T-helper 17 cell (primary cell): ENCODE measurements at places on chromosomes 7 and 10.

DNA sequence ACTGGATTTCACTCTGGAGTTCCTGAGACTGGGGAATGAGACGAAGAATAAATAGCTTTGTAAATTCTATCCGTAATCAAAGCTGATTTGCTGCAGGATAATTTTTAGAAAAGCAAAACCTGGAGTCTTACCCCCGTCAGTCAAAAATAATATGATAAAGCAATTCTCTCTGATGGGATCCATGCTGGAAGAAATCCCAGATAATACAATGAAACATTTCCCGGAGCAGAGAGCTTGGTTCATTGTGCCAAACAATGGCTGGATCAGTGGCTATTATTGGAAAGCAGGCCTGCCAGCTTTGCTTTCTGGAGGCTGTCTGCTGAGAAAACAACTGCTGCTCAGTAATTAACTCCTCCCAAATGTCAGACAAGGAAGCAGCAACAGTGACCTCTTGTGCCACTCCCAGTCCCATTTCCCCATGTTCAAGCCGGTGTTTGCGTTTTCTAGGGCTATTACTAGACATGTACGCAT, 609.4 kb upstream of the PCDH15 start:
- no peak for DNase-seq

- no peak for DNase-seq
Measured at GRCh38 chr10:130300608-130301020, 164.4 kb downstream of the GLRX3 start.

DNA sequence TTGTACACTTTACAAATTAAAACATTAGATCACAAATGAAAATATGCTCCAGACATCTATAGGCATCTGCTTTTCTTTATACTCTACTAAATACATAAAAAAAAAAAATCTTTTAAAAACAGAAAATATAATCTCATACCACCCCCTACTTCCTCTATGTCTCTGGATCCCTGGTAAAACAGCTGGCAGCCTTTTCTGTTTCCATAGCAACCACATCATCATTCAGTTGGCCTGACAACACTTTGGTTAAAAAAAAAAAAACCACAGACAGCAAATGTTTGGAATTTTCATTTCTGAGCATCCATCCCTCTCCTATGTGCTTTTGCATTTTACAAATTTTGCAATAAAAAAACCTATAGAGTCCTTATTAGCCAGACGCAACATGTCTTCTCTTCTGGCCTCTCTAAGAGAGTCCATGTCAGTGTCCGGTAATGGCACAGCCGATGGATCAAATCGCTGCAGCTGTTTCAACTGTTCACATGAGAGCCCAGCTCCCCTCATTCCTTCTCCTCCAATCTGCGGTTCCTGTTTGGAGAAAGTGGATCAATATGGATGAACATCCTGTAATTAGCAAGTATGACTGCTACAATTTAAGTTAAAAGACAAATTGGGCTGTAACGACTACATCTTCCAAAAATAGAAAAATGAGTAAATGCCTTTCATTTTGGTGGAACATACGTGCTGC, 105.6 kb downstream of the NSUN6 start:
- no peak for DNase-seq

- DNase-seq, result no peak
Measured at GRCh38 chr10:124323806-124324205, 94.9 kb downstream of the OAT start.

DNA sequence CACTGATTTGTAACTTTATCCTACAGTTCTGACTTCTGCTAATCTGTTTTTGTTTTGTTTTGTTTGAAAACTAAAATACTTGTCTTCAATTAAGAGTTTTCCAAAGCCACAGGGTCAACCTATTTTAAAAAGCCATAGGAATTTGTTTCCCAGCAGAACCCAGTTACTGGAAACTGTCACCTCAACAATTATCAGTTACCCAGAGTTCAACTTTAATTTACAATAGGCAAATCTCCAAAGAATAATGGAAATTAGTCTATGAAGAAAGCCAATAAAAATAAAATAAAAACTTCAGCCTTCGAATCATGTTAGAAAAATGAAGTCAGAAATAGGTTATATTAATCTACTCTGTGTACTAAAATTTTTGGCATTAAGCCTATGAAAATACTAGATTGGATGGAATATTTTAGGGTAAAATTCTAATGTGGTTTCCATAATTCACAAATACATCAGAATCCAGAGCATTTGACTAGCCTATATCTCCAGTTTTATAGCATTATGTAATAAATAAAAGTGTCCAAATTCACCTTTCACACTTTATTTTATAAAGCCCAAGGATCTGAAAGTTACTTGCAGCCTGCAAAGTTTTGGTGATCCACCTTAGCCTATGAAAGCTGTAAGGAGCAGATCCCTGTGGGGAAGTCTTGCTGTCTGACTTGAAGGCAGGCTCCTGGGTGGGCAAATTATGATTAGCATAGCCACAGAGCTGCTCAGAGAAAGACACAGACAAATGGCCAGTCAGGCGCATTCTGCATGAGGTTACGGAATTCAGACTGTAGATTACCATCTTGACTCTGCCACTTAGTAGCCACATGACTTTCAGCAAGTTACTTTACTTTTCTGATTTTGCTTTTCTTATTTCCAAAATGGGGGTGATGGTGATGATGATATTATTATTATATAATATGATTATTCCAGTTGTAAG, 250.0 kb upstream of the HGF start:
- DNase-seq, result no peak

DNA sequence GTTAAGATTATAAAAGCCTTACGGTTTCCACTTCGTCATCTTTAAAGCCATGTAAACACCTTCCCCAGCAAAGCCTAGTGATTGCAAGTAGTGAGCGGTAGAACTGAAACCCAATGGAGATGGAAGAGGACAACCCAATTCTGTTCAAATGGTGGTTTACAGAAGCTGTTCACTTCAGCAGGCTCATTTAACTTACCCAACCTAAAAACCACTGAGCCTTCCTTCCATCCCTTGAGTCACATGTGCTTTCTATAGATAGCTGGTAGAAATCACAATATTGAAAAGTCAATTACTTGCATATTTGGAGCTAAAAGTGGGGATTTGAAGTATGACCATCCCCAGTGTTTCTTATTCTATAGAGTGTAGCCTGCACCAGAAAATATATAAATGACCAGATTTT, 667.7 kb downstream of the SUGCT start:
- DNase-seq, result no peak

GRCh38 chr10:33534416-33534815, 199.9 kb upstream of the NRP1 start:
- no peak for DNase-seq

DNA sequence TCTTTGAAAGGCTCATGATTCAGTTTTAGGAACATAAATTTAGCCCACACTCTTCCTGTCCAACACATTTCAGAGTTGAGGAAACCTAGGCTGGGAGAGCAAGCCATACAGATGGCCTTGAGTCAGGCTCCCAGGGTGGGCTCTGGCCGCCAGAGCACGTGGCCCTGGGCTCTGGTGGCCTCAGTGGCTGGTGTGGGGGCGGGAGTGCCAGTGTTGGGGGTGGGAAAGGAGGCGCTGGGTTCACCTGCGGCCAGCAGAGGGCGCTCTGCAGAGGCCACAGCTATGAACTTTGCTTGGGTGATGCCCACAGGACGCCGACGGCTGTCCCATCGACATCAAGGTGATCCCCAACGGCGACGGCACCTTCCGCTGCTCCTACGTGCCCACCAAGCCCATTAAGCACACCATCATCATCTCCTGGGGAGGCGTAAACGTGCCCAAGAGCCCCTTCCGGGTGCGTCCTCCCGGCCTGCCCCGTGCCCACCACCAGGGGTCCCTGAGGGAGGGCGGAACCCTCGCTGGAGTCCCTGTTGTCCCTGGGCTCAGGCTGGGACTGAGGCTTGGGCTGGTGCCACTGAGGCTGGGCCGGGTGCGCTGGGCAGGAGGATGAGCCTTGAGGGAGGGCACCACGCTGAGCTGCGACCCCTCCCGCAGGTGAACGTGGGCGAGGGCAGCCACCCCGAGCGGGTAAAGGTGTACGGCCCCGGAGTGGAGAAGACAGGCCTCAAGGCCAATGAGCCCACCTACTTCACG, 11.9 kb downstream of the FLNC start:
- peak; percentile 42 for DNase-seq

DNA sequence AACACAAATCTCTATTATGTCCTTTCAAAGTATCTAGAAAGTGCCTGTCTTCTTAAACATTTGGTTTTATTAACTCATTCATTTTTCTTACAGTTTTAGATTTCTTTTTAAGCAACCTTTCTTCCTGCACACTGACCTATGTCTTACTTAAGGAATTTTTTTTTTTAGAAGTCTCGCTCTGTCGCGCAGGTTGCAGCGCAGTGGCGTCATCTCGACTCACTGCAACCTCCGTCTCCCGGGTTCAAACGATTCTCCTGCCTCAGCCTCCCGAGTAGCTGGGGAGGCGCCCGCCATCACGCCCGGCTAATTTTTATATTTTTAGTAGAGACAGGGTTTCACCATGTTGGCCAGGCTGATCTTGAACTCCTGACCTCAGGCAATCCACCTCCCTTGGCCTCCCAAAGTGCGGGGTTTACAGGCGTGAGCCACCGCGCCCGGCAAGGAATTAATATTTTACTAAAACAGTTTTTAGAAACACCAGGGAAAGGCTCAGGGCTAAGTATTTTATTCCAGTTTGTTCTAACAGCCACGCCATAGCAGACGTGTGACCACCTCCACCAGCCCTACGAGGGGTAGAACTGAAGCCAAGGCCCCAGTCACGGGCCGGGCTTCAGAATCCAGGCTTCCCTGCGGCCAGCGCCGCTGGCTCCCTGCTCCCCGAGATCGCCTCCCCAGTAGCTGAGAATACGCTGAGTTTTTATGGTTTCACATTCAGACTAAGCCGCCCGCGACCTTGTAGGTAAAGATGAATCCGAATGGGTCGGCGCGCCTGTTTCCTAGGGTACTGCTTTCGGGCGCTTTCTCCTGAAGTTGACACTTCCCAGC, 941 bp upstream of the LUC7L2 start:
- no peak for DNase-seq

GRCh38 chr7:45700556-45700955, 126.4 kb downstream of the ADCY1 start:
- DNase-seq, result no peak

DNA sequence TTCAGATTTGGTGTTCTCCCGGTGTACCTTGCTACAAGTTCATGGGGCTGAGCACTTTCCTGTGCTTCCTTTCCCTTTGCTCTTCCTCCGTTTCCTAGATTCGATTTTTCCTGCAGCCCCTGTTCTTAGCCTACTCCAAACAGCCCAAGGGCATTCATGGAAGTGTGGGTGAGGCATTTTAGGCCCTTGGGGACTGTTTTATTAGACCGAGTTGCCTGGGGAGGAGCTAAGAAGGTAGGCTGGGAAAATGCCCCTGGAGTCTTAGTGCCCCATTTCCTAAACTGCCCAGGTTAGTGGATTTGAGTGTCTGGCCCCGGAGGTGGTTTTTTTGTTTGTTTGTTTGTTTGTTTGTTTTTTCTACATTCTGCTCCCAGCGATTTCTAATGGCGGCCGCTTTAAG, 1.8 kb downstream of the LRMDA start:
- no peak for DNase-seq

DNA sequence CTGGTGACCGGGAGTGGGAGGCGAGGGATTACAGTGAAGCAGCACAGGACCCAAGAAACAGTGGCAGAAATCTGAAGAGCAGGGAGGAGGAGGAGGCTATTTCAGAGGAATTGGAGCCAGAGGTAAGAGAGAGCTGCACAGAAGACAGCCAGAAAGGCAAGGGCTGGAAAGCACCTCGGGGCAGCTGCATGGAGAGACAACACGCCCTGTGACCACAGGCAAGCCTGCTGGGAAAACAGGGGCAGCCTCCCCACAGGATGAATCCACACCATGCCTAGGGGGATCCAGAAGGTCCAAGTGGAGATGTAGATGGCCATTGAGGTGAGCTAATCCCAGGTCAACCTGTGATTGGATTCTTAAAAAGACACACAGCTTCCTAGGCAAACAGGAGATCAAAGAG, 118.8 kb downstream of the CLEC2L start:
- DNase-seq, result no peak

DNA sequence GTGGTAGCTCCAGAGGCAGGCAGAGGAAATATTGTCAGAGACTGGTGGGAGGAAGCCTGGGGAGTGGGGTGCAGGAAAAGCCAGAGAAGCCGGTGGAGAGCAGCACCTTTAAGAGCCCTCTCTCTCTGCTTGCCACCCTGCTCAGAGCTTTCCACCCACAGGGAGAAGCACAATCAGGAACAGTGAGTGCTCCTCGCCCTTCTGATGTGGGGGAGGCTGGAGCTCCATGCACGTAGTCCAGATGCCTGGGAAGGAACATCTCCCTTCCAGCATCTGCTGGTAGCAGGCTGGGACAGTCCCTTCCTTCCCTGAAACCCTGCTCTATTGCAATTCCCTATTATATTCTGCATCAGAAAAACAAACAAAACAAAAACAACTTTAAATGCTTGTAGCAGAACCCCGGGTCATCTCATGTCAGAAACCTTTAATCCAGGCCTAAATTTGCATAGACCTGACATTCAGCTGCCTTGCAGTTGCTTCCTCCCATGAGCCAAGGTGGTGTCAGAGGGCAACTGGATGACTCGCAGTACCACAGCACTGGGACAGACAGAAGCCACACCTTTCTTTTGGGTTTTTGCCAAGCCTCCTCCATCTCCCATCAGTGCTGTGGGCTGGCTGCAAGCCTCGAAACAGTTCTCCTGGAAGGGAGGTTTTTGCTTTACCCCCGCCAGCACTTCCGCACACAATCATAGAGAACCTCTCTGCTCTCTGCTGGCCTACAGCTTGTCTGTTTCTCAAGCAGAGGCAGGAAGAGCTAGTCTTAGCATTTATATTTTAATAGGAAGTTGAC, 13.1 kb downstream of the AVPI1 start:
- DNase-seq, result no peak

- no peak for DNase-seq
Measured at GRCh38 chr7:121916211-121916610, 43.2 kb downstream of the PTPRZ1 start.

DNA sequence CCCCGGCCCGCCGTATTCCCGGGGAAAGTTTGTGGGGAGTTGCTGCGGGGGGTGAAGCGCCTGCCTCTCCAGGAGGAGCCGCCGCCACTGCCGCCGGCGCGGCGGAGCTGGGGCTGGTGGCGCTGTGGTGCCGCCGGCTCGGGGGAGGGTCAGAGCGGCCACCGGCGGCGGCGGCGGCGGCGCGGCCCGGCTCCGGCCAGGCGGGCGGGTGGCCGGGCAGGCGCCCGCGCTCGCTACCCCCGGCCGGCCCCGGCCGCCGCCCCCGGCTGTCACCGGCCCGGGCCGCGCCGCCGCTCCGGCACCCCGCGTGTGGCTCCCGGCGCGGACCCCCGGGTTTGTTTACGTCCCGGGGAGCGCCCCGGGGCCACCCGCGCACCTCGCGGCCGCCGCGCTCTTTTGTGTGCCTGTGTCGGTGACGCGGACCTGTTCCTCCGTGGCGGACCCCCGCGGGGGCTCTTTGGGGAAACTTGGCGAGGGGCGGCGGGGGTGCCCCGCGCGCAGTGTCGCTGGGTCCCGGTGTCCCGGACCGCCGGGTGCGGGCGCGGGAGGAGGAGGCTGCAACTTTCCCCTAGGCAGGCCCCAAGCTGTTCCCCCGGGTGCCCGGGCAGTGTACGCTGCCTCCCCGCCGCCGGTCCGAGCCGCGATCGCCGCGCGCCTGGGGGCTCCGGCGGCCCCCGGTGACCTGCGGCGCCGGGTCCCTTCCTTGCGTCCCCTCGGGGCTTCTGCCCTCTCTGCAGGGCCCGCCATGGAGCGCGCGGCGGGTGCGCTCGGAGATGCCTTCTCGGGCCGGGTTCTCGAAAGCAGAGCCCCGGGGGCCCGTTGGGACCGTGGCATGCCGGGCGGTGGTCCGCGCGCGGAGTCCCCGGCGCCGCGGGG, 593 bp upstream of the CUX1 start:
- DNase-seq, result no peak

- DNase-seq, result no peak
Measured at GRCh38 chr10:69407621-69408301, 9.0 kb downstream of the TACR2 start.
